Fibroblast of skin of abdomen (primary cell): ENCODE measurements at places on chromosomes 13 and 19.

- DNase-seq = no peak
These were observed 18.5 kb downstream of the UGGT2 start for GRCh38 chr13:96034662-96035061.

DNA sequence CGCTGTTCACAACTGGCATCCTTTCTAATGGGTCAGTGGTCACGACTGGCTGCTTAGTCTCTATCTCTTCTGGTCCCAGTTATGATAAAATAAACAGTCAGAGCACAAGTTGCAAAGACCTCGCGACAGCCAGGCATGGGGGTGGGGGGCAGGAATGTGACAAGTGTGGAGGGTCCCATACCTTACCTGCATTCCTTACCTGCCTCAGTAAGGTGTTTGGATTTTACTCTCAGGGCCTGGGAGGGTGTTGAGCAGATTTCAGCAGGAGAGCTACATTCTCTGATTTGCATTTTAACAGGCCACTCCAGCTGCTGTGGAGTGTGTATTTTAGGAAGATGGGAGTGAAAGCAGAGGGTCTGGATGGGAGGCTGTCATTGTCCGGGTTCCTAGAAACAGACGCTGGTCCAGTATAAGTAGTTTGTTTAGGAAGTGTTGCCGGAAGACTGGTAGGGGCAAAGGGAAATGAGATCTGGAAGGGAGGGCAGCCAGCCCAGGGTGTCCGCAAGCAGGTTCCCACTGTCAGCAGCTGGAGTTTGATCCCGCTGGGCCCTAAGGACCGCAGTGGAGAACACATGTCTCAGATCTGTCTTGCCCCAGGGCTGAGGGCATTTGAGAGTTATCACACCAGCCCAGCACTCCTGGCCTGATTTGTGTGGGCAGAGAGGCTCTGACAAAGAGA lies 920.0 kb downstream of the UQCRFS1 start:
- no peak for DNase-seq

GRCh38 chr19:50949861-50950260 lies 3.0 kb downstream of the KLK5 start:
- DNase-seq = no peak

DNA sequence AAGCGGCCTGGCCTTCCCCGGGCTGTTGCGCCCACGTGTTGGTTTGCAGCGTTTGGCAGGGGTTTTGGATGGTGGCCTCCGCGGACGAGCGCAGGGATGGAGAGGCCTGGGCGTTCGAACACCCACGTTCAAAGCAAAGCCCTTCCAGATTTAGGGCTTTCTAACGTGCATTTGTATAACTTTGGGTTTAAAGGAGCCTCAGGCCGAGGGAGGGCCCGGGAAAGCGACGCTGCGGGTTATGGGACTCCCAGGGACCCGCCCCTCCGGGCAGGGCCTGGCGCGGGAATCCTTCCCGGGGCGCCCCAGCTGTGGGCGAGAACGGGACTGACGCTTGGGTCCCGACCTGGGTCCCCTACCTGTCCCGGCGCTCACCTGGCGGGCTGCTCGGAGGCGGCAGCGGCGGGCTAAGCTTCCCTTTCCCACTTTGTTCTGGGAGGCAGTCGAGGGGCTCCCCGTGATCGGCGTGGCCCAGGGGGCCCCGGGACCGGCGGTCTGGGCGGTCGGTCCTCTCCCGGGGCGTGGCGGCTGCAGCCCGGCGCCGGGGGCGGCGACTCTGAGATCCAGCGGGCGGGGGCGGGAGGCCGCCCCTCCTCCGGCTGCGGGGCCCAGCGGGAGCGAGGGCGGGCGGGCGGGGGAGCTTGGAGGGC lies at the start of gene FBXO17:
Gene FBXO17 (minus strand): TSS at position 529 of the 647 bp plus-strand sequence. CDS start 25,423 bp downstream, outside the sequence.
- peak; percentile 69 for DNase-seq

- DNase-seq = no peak
These were observed 11.2 kb downstream of the CDC37 start for GRCh38 chr19:10392120-10392519.

GRCh38 chr13:105255472-105255871 lies 1280.0 kb downstream of the EFNB2 start:
- no peak for DNase-seq

GRCh38 chr13:90766386-90766902 lies 581.0 kb upstream of the MIR17HG start:
- DNase-seq = no peak

GRCh38 chr13:31982124-31982523 lies 49.5 kb upstream of the FRY start:
- peak; percentile 71 for DNase-seq

DNA sequence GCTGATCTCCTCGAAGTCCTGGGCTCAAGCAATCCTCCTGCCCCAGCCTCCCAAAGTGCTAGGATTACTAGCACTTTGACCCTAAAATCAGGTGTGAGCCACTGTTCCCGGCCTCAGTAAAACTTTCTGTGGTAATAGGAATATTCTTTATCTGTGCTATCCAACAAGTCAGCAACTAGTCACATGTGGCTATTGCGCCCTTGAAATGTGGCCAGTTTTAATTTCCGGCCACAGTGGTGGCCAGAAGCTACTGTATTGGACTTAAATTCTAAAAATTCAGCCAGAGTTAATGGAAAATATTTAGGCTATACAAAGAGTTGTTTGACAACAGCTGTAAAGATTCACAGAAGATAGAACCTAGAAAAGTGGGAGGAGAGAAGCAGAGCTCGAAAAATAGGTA lies 30.0 kb downstream of the KEAP1 start:
- no peak for DNase-seq

DNA sequence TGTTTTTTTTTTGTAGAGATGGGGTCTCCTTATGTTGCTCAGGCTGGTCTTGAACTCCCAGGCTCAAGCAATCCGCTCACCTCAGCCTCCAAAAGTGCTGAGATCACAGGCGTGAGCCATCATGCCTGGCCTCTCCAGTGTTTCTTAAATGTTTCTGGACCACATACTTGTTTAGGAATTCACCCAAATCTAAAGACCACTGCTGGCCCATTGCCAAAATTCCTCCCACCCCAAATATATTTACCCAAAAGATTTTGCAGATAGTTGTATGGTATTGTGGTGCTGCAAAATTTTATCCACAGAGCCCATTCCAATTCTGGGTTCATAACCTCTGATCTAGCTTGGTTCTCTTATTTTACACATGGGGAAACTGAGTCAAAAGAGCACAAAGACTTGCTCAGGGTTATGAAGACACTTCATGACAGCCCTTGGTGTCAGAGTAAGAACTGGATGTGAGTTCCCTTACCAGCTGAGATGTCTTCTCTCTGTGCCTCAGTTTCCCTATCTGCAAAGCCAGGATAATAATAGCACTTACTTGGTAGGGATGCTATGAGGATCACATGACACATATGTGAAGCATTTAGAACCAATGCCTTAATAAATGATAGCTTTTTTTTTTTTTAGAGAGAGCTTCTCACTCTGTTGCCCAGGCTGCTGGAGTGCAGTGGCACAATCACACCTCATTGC lies 10.9 kb downstream of the NFILZ start:
- DNase-seq = no peak

GRCh38 chr13:112870051-112870331 lies 99.0 kb upstream of the MCF2L start:
- DNase-seq = no peak

DNA sequence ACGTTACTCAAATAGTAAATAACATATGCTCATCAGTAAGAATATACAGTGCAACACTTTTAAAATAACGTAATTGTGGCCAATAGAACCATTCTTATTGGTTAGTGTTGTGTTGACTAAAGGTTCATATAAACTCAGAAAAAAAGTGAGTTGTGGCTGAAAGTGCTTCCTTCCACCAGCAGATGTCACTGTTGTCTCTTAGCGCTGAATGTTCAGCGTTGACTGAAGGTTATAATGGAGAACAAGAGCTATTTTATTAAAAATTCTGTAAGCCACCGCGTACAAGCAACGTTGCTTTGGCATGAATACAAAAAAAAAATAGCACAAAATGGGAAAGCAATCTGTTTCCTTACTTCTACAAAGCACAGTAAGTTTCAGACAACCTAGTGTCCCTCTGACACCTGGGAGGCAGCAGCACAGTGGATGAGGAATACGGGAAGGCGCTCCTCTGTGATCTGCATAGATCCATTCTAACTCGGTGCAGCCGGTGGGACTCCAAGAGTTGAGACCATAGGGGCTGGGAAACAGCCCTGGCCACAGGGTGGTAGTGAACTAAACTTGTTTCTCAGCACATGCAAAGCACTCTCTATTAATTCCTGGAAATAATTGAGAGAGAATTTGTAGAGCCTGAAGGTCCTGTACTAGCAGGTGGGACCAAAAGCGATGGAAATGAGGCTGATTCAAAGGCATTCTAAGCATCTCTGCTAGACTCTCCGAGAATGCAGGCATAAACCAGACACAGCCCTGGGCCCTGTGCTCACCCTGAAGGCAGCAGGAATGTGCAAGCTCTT lies 23.9 kb upstream of the OXGR1 start:
- peak; percentile 57 for DNase-seq

DNA sequence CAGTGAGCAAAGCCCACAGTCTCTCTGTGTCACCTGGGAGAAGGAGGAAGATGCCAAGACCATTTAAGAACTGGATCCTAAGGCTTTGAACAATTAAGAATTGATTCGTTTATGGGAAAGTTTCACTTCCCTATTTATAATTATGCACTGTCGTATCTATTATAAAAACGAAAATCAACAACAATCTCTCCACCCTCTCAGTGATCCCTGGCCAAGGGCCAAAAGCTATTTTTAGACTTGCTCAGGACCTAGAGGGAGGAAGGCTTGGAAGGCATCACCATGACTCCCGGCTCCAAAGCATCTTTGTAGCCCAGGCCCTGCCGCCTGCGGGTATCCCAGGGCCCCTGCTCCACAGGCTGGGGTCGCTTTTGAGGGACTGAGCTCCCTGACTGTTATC lies 1.3 kb downstream of the RHPN2 start:
- no peak for DNase-seq

DNA sequence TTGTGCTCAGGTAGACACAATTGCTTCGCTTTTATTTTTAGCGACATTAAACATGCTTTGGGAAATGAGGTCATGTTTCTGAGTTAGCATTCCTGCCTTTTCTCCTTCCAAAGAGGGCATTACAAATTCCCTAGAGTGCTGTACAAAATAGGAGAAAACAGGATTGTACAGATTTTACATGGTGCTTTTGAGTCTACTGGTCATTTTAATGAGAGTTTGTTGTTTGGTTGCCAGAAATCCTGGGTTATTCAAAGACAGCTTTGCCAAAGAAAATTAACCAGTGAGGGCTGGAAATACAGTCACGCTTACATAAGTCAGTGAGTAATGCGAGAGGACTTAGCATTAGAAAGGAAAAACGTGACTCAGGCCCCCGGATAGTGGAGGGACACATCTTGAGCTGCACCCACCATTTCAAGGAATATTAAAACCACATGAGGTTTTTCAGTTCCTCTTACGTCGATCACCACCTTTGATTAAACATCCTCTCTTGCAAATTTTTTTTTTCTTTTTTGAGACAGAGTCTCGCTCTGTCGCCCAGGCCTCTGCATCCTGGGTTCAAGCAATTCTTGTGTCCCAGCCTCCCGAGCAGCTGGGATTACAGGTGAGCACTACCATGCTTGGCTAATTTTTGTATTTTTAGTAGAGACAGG lies 55.4 kb downstream of the SACS start:
- DNase-seq = peak; percentile 100

GRCh38 chr19:17794731-17795494 lies at the start of gene B3GNT3:
Gene B3GNT3 (plus strand): TSS chr19:17795138. CDS start chr19:17807808, 12,670 bp downstream.
- no peak for DNase-seq

DNA sequence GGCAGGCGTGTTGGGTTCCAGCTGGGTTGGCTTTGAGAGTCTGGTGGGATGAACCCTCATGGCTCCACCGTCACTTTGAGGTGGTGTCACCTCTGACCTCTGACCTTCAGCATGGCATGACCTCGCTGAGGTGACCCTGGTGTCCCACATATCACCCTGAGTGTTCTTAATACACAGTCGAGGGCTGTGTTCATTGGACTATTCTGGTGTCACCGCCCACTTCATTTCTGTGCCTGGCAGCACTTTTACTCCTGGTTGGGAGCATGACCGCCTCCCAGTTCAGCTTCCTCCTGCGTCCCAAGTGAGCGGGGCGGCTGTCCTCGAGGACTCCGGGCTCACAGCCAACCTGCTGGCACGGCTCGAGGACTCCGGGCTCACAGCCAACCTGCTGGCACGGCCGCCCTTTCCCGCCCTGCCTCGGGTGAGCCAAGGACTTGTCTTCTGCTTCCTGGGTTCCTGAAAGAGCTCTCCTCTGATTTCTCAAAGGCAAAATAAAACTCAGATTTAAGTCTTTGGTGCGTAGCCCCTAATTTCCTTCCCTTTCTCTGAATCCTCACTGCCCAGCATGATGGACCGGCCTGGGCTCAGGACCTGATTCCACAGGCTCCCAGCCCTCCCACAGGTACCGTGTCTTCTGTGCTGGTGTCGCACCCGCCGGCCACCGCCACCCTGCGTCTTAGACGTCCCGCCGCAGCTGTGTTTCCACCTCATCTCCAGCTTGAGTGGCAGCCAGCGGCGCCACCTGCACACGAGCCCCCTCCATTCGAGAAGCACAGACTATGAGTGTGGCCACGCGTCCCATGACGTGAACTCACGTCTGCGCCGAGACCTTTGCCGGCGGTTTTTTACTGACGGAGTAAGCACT lies 10.4 kb downstream of the ATP4B start:
- no peak for DNase-seq

DNA sequence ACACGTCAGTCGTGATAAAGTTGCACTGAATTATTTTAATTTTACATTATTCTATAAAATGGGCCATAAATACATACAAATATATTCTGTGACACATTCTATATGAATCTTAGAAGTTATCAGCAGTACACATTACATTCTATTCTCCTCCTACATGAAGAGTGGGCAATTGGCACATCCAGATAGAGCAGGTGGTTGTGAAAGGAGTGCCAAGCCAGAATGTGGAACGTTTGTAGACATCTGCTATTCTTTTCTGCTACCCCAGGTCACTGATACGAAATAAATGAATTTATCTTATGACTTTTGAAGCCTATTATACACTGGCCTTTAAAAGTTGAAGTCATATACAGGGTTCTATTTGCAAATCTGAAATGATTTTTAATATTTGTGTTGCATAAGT lies 373.2 kb downstream of the PCDH17 start:
- no peak for DNase-seq

- DNase-seq = no peak
These were observed 21.4 kb downstream of the ESD start for GRCh38 chr13:46775385-46776107.

GRCh38 chr13:50078231-50078894 lies 63.1 kb downstream of the KCNRG start:
- DNase-seq = no peak

GRCh38 chr19:35105411-35106290 lies 10.0 kb upstream of the FXYD3 start:
- DNase-seq = no peak

- DNase-seq = peak; percentile 69
These were observed 429.0 kb upstream of the MIR17HG start for GRCh38 chr13:90918536-90918935.

GRCh38 chr19:48953990-48954594 lies 583 bp upstream of the BAX start:
- no peak for DNase-seq

GRCh38 chr19:11209839-11210655 lies 12.7 kb upstream of the KANK2 start:
- no peak for DNase-seq

DNA sequence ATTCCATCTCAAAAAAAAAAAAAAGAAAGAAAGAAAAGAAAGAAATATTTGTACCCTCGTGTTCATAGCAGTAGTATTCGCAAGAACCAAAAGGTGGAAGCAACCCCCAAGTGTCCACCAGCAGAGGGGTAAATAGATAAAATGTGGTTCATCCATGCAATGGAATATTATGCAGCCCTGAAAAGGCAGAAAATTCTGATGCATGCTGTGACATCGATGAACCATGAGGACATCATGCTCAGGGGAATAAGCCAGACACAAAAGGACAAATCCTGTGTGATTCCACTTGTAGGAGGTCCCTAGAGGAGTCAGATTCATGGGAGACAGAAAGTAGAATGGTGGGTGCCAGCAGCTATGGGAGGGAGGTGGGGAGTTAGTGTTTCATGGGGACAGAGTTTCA lies 6.4 kb upstream of the LRRC8E start:
- no peak for DNase-seq
